SIG-M5 (cell line): ENCODE measurements at places on chromosomes 11 and 22.

GRCh38 chr11:57353036-57353435 is 14.9 kb downstream of the P2RX3 start:
- no peak for DNase-seq

DNA sequence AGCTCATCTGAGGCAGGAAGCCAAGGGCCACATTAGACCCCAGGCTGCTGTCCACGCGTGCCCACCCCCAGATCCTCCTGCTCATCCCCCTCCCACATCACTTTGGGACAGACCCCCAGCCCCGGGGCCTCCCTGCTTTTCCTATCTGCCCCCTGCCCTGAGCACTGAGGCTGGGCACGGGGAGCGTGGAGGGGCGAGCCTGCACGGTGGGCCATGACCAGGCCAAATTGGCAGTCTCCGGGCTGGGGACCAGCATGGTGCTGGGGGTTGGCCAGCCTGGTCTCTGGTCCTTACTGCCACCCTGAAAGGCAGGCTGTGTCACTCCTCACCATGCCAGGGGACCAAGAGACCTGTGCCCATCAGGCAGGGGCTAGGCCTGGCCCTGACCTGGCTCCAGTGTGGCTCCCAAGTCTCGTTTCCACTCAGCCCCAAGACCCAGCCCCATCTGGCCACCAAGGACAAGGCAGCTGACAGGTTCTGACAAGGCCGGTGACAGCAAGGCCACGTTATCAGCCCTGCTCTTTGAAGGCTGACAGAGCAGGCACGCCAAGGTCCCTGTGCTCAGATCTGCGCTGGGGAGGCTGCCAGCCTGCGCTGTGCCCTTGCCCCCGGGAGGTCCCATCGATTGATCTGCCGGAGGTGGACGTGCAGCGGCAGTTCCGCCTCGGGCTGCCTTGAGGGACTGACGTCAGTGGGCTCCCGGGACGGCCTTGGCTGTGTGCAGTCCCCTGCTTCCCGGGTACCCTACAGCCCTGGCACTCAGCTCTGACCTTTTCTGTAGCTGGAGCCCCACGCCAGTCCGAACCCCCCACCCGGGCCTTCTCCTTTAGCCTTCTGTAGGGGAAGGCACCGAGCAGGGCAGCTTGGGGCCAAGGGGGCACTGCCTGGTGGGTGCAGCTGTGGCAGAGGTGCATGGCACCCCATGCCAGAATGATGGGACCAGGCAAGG is 3.6 kb downstream of the TNNI2 start:
- no peak for DNase-seq

DNA sequence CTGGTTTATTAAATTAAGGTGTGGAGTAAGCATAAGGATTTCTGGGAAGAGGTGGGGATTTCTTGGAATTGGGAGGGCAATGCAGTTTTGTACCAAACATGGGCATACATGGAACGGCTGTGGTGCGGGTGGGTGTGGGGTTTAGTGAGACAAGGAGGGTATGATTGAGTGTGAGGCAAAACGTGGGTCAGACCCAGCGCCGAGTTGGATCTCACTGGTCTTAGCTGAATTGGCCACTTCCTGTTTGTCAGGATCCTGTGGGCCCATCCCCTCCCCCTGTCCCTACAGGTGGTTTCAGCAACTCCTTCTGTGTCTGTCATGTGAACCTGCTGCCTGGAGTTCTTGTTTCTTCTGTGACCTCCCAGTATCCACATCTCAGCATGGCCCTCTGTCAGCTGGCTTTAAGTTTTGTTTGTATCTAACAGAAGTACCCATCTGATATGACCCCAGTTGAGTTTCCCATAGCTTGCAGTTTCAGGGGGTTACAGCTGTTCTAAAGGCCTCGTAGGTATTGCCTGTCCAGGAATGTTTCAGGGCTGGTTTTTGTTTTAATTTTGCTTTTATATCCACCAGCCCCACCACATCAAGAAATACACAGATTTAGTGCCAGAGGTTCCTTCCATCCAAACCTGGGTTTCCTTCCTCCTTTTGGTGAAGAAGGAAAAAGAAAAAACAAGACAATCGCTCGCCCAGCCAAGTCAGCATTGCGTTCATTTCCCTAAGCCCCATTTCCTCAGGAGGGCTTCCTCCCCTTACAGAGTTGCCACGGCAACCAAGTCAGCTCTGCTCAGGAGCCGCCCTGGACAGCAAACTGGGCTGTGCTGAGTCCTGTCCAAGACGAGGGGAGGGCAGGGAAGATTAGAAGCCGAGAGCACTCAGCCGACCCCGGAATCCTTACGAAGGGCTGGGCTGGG is 6.0 kb downstream of the APOL1 start:
- DNase-seq: no peak

DNA sequence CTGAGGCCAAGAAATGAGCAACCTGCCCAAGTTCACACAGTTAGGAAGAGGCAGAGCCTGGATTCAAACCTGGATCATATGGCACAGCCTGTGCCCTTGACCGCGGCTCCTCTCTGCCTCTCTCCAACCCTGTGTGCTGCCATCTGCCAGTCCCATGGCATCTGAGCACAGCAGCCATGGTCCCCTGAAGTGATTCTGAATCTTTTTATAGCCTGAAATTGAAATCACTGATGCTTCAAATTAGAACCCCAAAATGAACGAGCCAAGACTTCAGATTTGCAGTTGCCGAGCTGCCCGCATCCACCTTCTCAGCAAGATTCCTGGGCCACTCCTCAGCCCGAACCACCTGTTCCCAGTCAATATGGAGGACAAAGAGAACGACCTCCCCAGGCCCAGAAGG is 252.7 kb downstream of the CTTN start:
- no peak for DNase-seq

DNA sequence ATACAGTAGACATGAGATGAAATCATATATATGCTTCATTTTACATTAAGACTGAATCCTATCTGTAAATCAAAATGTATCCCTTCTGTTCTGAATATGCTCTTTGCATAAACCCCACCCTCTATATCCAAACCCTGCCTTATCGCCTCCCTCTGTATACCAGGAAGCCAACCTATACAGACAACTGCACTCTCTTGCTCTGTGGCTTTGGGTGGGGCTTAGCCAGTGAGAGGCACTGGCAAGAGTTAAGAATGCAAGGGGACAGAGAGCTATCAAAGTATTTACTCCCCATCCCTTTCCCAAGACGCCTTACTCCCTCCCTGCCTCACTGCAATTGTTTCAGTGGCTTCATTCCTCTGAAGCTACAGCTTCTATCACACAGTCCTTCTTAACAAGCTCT is 309.8 kb downstream of the TTC28 start:
- DNase-seq: no peak

DNA sequence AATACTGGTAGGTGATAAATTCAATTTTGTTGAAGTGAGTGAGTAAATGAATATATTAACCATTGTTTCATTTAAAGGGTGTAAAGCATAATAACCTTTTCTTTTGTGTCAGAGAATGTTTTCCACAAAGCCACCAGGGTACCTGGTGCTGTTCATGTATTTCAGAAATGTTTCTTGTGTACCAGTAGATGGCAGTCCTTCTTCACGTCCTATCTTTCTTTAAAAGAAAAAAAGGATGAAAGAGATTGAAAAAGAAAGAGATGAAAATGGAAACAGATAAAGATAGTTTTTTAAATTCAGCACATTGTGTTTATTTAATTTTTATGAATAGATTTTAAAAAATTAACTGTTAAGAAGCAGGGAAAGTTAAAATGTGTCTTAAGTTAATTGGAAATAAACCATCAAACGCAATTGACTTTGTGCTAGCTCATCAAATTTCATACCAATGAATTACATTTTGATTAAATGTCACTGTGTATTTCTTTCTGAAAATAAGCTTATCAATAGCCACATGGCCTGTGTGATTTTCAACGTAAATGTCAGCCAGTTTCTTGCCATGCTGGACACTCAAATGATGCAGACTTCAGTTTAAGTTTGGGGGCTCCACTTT is 65.5 kb upstream of the CHORDC1 start:
- DNase-seq: no peak

DNA sequence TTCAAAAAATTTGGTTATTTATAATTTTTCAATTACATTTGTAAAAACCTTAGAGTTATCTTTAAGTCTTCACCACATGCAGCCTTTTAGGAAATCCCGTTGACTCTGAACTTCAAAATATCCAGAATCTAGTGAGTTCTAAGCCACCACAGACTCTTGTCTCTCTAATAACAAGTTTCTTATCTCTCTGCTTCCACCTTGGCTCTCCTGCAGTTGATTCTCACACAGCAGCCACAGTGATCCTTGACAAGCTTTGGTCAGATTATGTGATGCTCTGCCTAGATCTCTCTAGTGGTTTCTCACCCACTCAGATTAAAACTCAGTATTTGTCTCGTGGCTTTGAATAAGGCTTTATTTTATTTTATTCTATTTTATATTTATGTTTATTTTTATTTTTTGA is 8.6 kb downstream of the HSD17B12 start:
- DNase-seq: no peak

- DNase-seq: no peak
These were observed 931.5 kb upstream of the FAT3 start for GRCh38 chr11:91293119-91293518.

- no peak for DNase-seq
These were observed 16.2 kb upstream of the OR10V1 start for GRCh38 chr11:59729834-59730233.

- no peak for DNase-seq
These were observed 43.6 kb upstream of the PRR5 start for GRCh38 chr22:44658311-44658953.
